Ecto neural progenitor cell (in vitro differentiated cells): ENCODE measurements at places on chromosomes 16 and 17.

GRCh38 chr16:53048139-53048915 is 4.4 kb downstream of the CHD9NB start:
- no peak for DNase-seq

- DNase-seq: no peak
Measured at GRCh38 chr16:78549366-78549765, 449.9 kb downstream of the WWOX start.

GRCh38 chr17:71039391-71039790 is 870.1 kb downstream of the KCNJ2 start:
- DNase-seq: no peak

- DNase-seq: no peak
Measured at GRCh38 chr17:56144223-56144622, 9.1 kb upstream of the ANKFN1 start.

GRCh38 chr16:89099905-89100304 is 6.3 kb downstream of the ACSF3 start:
- DNase-seq: no peak

DNA sequence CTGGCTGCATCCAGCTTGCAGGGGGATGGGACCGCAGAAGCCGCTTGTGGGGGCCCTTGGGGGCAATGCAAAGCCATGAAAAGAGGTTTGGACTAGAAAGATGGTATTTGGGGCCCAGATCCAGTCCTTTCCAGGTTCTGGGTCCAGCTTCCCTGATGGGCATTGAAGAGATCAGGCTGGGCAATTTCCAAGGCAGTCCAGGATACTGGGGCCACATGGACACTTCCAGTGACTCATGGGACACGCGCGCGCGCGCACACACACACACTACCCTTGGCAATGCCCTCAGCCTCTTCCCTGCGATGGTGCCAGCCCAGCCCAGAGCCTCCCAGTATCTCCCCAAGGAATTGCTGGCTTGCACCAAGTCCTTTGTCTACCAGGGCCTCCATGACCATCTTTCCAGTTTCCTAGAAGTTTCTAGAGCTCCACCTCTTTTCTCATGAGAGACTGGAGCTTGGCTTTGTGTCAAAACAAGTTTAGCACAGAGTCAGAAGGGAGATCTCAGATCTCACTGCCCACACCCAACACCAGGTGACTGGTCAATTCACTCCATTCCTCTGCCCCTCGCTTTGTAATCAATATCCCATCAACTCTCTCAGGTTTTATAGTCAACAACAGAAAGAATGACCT is 44.3 kb downstream of the WNT3 start:
- DNase-seq: peak; percentile 55

GRCh38 chr16:56551796-56552738 is 12.8 kb upstream of the MT4 start:
- DNase-seq: no peak

DNA sequence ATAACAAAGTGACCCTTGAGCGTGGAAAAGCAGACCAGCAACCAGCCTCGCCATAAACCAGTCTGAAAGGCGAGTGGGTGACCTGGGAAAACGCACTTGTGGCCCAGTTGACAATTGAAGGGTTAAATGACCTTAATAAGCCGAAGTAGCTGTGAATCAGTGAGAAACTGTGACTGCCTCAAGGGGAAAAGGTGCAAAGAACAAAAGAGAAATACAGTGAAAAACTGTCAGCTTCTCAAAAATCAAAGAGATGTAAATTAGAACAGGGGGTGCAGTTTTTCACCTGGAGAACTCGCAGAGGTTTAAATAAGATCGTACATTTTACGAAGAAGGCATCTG is 124.1 kb downstream of the CMIP start:
- no peak for DNase-seq

GRCh38 chr16:24009098-24009497 is 173.3 kb downstream of the PRKCB start:
- no peak for DNase-seq

- no peak for DNase-seq
Measured at GRCh38 chr16:24610416-24610755, 71.0 kb downstream of the RBBP6 start.

DNA sequence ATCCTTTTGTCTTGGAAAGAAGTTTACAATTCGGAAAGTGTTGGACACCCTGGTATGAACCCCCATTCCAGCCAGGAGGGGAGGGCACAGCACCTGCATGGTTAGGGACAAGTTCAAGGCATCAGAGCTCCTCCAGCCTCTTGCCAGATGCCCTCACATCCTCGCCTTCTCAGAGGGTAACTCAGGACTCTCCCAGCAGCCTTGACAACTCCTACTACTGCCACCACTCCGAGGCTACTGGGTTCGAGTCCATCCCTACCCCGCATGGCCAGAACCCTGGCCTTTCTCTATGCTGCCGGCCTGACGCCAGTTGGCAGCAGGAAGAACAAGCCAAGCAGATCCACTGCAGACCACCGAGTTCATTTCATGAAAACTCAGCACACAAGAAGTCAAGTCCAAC is 34.1 kb downstream of the AXIN2 start:
- no peak for DNase-seq

GRCh38 chr17:38912221-38912813 is 13.1 kb upstream of the LASP1NB start:
- DNase-seq: peak; percentile 37

DNA sequence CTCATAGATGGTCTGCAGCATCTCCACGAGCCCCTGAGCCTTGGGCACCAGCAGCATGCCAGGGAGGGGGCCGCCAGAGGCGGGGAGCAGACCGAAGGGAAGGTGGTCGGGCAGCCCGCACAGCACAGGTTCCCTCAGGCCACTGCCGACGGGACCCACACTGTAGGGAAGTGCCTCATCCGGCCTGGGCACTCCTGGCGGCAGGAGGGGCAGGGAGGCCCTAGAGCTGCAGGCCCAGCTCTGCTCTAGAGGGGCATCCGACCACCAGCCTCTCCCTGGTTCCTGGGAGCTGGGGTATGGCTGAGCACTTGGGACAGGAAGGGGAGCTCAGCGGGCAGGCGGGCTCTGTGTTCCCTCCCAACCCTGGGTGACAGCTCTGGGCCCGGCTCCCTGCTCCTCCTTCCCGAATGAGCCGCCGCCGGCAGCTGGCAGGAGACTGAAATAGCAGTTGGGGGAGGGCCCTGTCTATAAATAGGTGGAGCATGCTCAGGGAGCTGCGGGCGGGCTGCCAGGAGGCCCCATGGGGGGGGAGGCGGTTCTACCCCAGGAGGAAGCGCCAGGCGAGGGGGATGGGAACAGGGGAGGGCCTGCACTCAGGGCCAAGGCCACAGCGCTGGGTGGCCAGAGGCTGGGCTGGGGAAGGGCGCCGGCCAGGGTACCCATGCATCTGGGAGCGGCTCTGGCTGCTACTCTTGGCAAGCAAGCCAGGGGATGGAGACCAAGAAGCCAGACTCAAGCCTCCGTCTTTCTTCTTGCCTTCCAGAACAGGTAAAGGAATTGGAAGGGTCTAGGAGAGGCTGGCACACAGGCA is 12.4 kb downstream of the HDAC5 start:
- DNase-seq: peak; percentile 80

DNA sequence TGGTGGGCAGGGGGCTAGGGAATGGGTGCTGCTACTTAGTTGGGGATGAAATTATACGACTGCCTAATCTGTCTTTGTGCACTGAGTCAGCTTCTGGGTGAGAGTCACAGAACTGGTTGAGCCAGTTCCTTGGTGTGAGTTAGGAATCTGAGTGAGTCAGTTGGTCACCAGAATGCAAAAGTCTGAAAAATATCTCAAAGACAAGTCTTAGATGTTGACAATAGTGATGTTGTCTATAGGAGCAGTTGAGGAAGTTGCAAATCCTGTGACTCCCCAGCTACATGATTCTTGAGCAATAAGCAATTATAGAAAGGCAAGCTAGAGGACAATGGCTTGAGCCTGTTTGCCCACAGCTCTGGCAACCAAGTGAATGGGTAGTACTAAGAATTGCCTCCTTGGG is 399.2 kb downstream of the CNTNAP4 start:
- no peak for DNase-seq

DNA sequence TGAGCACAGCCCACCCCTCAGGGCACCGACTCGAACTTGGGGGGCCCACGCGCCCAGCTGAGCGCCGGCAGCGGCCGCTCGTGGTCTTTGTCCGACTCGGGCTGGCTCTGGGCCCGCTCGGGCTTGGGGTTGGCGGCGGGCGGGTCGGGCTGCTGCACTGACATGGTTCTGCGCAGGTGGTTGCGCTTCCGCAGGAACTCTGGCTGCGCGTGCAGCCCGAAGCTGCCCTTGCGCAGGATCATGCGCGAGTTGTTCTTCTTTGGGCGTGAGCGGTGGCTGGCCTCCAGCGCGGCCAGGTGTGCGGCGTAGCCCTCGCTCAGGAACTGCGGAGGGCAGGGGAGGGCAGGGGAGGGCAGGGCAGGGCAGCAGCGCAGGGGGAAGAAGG is 11.1 kb downstream of the PIMREG start:
- peak; percentile 81 for DNase-seq

DNA sequence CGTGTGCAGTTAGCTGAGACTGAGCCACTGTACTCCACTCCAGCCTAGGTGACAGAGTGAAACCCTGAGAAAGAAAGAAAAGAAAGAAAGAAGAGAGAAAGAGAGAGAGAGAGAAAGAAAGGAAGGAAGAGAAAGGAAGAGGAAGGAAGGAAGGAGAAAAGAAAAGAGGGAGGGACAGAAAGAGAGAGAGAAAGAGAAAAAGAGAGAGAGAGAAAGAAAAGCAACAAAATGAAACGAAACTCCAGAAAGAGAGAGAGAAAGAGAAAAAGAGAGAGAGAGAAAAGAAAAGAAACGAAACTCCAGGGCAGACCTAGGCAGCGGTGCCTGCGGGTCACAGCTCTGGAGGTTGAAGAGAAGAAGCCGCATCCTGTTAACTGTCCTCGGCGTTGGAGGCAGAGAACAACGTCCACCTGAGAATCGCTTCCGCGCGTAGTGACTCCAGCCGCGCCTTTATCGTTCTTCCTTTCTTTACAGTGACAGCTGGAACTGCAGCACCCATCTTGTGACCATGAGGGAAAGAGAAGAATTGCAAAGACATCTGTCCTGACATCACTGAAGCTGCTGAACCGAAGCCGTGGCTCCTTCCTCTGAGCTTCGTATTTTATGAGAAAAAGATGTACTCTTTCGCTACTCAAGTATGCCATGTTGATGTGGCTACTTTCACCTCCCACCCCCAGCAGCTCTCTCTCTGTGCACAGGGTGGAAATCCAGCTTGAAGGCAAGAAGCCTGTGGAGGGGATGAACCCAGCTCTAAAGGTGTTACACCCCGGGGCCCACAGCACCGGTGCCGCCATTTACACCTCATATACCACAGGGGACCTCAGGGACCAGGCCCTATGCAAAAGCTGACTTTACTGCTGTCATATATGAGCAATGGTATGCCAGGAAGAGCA is 56.9 kb upstream of the DOC2B start:
- DNase-seq: no peak

- DNase-seq: no peak
Measured at GRCh38 chr16:56101480-56101879, 89.8 kb upstream of the GNAO1 start.

DNA sequence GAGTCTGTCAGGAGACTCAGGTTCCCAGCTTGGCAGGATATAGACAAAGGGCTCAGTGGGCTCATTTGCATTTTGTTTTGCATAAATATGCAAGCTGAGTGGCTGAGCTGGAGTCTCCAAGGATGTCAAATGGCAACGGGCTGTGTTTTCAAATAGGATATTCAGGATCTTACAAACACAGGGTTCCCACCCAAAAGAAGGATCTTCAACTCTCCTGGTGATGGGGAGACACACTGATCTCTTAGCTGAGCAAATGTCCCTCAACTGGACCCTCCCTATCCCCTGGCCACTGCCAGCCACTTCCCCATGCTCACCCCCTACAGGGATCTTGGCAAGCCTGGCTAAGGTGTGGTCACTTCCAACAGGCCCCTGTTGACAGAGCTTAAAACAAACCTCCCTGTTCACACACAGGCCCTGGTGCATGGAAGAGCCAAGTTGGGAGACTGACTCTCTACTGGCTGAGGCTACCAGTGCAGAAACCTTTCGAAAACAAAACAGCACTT is 61.6 kb downstream of the SOX9 start:
- no peak for DNase-seq

GRCh38 chr17:66260688-66261087 is 31.5 kb upstream of the APOH start:
- no peak for DNase-seq

GRCh38 chr17:41777157-41777573 is 9.3 kb downstream of the JUP start:
- DNase-seq: no peak

DNA sequence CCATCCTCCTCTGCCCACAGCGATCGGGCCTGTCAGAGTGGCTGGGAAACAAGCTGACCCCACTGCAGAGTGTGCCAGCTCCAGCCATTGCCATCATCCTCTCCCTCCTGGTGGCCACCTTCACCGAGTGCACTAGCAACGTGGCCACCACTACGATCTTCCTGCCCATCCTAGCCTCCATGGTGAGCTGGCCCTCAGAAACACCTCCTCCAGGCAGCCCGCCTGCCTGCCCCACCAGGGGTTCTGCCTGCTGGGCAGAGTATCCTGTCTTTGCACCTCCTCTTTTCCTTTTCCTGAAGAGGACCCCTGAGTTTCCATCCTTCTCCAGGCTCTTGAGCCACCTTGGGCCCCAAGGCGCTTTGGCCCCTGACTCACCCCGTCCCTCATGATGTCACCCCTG is 10.5 kb upstream of the FOXN1 start:
- no peak for DNase-seq
